Peyer's patch (tissue), 4 donors: ENCODE measurements at places on chromosomes 6 and 20. TPM values are rescaled to one million over a fixed set of nuclear protein-coding genes. Genes with fewer than 3 reads are reported as not detected.

- H3K4me3 ChIP-seq = no peak overlapping the region
- no peaks in the 10 kb centered on the region for H3K27me3 ChIP-seq
- H3K27ac ChIP-seq = no peak overlapping the region
- no peaks in the 10 kb centered on the region for H3K36me3 ChIP-seq
- H3K4me1 ChIP-seq = no peaks in the 10 kb centered on the region
- no peak for DNase-seq
These were observed 11.3 kb upstream of the TMEM181 start for GRCh38 chr6:158548418-158549161.

The EPB41L2 gene
- total RNA-seq = 94.2 TPM

DNA sequence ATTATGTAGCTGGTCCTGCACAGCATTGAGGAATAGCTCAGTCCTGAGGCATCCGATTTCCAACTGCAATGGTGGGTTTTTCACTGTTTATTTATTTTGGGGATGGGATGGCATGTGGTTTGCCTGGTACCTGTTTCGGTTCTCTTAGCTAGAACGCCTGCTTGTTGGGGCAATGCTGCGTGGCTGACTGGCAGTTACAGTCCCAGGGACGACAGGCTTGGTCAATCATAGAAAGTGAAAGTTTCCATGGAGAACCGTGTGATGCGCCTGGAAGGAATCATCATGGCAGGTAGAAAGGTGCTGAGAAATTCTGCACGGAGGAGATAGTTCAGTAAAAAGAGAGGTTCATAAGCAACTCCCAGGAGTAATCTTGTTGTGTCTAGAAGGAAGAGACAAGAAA is 18.4 kb downstream of the ID4 start:
- H3K27me3 ChIP-seq = no peaks in the 10 kb centered on the region
- H3K4me1 ChIP-seq = no peaks in the 10 kb centered on the region
- no peak for DNase-seq
- H3K4me3 ChIP-seq = no peak overlapping the region

The SIM1 gene
- 0.13 TPM for total RNA-seq

The ZNFX1 gene
- total RNA-seq = 37.1 TPM

The SLC4A11 gene
- 1.1 TPM for total RNA-seq

The TNFRSF6B gene
- total RNA-seq = 4.2 TPM

DNA sequence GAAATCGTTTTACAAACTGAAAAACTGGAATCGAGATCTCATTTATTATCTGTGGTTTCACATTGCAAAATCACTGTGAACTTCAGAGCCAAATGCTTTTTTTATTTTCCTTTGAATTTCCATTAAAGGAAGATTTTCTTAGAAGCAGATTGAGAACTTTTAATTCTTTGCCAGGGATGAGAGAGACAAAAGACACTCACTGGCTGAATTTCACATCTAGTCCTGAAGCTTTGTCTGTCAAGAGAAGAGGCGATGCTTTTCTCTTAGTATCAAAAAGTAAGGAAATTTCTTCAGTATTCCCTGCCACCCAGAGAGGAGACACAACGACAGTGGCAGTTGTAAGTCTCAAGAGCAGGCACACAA is 141.8 kb downstream of the TMEM200A start:
- H3K36me3 ChIP-seq = no peaks in the 10 kb centered on the region
- DNase-seq = no peak
- no peaks in the 10 kb centered on the region for H3K4me1 ChIP-seq
- H3K4me3 ChIP-seq = no peak overlapping the region
- H3K27me3 ChIP-seq = no peaks in the 10 kb centered on the region

The SGK1 gene
- total RNA-seq = 1,163 TPM

The PRND gene
- not detected for total RNA-seq

GRCh38 chr6:47076422-47077344 is 34.6 kb upstream of the ADGRF1 start:
- no peaks in the 10 kb centered on the region for H3K4me1 ChIP-seq
- no peaks in the 10 kb centered on the region for H3K36me3 ChIP-seq
- no peaks in the 10 kb centered on the region for H3K27me3 ChIP-seq
- no peak overlapping the region for H3K4me3 ChIP-seq

DNA sequence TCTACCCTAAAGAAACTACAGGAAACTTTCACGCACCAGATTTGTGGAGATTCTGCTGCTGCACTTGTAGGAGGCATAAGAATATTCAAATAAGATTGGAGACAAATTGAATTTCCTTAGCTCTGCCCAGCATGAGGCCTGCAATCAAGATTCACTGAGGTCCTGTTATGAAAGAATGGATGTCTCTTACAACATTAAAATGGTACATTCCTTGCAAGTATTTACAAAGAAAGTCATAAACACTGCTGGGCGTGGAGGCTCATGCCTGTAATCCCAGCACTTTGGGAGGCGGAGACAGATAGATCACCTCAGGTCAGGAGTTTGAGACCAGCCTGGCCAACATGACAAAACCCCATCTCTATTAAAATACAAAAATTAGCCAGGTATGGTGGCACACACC is 74.0 kb upstream of the MAP3K4 start:
- DNase-seq = no peak
- H3K27me3 ChIP-seq = no peaks in the 10 kb centered on the region
- H3K36me3 ChIP-seq = no peaks in the 10 kb centered on the region
- no peak overlapping the region for H3K27ac ChIP-seq
- H3K4me3 ChIP-seq = no peak overlapping the region

DNA sequence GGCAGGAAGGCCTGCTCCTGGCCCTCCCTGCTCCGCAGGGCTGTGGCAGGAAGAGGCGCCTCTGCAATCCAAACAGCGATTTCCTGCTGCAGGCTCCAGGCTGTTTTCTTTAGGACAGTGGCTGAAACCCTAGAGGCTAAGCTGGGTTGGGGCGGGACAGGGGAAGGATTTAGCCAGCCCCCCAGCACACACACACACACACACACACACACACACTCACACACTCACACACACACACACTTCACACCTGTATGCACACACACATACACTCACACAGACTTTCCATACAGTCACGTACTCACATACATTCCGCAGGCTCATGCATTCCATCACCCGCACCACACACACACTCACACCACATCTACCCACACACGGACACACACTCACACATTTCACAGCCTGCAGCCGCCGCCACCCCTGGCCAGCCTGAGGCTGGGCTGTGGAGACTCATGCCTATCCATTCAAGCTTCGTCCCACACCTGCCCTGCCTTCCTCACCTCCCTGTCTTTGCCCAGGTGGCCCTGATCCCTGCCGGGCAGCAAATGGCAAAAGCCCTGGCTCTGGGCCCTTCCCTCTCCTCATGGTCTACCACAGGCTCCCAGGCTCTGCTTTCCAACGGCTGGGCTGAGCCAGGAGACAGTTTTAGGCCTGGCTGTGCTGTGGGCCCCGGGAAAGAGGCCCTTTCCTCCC is 17.9 kb downstream of the MDFI start:
- H3K27me3 ChIP-seq = no peaks in the 10 kb centered on the region
- no peaks in the 10 kb centered on the region for H3K36me3 ChIP-seq
- no peaks in the 10 kb centered on the region for H3K4me1 ChIP-seq

DNA sequence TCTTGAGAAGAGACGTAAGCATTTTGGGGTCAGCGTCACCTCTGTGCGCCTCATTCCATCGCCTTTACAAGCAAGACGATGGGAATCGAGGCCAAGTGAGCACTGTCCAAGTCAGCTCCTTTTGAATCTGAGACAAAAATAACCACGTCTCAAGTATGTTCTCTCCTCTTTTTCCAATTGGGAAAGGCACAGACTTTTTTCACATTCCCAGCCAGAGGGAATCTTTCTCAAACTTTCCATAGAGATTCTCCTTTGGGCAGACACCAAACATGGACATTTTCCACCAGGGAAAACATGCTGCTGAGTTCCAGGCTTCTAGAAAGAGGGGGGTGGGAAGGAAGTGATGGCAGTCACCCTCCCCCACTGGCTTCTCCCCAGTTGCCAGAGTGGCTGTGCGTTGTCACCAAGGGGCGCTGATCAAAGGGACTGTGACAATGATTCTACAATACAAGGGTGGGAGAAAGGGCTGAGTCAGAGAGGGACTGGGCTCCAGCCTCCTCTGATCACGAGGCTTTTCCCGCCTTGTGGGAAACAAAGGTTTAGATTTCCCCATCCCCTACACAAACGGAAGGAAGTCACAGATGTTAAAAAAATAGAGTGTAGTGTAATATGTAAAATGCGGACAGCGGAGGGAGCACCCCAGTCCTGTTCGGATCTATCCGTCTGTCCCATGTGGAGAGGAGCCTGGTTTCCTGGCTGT is 281.9 kb upstream of the RNF24 start:
- H3K36me3 ChIP-seq = no peaks in the 10 kb centered on the region
- H3K4me3 ChIP-seq = no peak overlapping the region
- no peaks in the 10 kb centered on the region for H3K27me3 ChIP-seq
- H3K27ac ChIP-seq = peak overlapping the region; percentile 35

The GINS1 gene
- total RNA-seq = 0.53 TPM

DNA sequence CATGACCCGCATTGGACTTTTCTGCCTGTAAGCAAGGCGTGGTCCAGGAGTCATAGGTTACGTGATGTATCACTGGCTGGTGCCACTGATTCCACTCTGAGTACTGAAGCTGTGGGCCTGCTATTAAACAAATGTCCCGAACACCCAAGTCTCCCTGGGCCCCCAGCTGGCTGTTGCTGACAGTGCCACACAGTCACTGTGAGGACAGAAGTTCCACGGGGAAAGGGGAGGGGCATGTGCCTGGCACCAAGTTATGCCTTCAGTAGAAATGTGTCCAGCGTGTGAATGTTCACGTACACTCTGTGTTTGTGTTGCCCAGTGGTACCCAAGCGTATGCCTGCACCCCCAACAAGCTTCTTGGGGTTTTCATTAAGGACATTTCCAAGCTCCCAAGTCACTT is 171.4 kb upstream of the QKI start:
- H3K27ac ChIP-seq = no peak overlapping the region
- DNase-seq = no peak
- no peaks in the 10 kb centered on the region for H3K36me3 ChIP-seq
- no peaks in the 10 kb centered on the region for H3K4me1 ChIP-seq

- peak overlapping the region; percentile 91 for H3K27ac ChIP-seq
- no peaks in the 10 kb centered on the region for H3K4me1 ChIP-seq
- no peak overlapping the region for H3K4me3 ChIP-seq
- peak; percentile 72 for DNase-seq
- no peaks in the 10 kb centered on the region for H3K27me3 ChIP-seq
- H3K36me3 ChIP-seq = no peaks in the 10 kb centered on the region
These were observed 157.6 kb upstream of the OLIG3 start for GRCh38 chr6:137651591-137652335.

The SLC22A2 gene
- total RNA-seq = not detected

DNA sequence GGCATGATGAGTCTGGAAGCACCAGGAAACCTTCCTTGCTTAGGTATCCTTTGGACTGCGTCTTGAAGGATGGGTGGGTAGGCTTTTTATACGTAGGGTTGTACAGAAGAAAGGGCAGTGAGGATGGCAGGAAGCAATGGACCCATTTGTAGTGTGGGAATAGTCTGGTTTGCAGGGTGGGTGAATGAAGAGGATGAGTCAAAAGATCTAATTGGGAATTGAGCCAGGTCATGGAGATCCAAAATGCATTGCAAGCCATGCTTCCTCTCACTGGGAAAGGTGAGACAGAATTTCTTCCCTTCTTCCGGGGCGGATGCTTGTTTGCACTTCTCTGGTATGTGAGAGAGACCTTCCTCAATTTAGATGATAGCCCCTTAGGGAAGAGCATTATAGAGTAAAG is 10.1 kb upstream of the BTBD3 start:
- no peaks in the 10 kb centered on the region for H3K36me3 ChIP-seq
- no peak for DNase-seq
- no peaks in the 10 kb centered on the region for H3K27me3 ChIP-seq
- H3K27ac ChIP-seq = no peak overlapping the region
- H3K4me1 ChIP-seq = peaks cover 11% of the 10 kb centered on the region

- no peaks in the 10 kb centered on the region for H3K4me1 ChIP-seq
- no peaks in the 10 kb centered on the region for H3K36me3 ChIP-seq
- no peak overlapping the region for H3K27ac ChIP-seq
- DNase-seq = no peak
- H3K4me3 ChIP-seq = no peak overlapping the region
- no peaks in the 10 kb centered on the region for H3K27me3 ChIP-seq
These were observed 58.8 kb upstream of the LTV1 start for GRCh38 chr6:143784316-143784715.

- no peaks in the 10 kb centered on the region for H3K4me1 ChIP-seq
- no peak overlapping the region for H3K27ac ChIP-seq
- no peaks in the 10 kb centered on the region for H3K36me3 ChIP-seq
- H3K27me3 ChIP-seq = no peaks in the 10 kb centered on the region
- no peak for DNase-seq
These were observed 601.9 kb downstream of the HTR1B start for GRCh38 chr6:76861403-76861802.

The ISM1 gene
- 3.3 TPM for total RNA-seq

The TDRD6 gene
- total RNA-seq = 0.18 TPM

- no peak overlapping the region for H3K4me3 ChIP-seq
- no peaks in the 10 kb centered on the region for H3K27me3 ChIP-seq
- no peak for DNase-seq
These were observed 662.4 kb downstream of the EPHA7 start for GRCh38 chr6:92756912-92757311.
